ENCODE measurements at places on chromosomes 11 and 22.

- DNase-seq = no peak
These were observed 117.3 kb upstream of the GRK3 start for GRCh38 chr22:25447067-25447685.

- no peak for DNase-seq
These were observed 53.7 kb downstream of the UBASH3B start for GRCh38 chr11:122709039-122709760.

GRCh38 chr11:121553806-121554205 lies 101.0 kb upstream of the SORL1-AS1 start:
- DNase-seq = no peak

GRCh38 chr11:76689313-76690260 lies 19.0 kb upstream of the LRRC32 start:
- DNase-seq = no peak

DNA sequence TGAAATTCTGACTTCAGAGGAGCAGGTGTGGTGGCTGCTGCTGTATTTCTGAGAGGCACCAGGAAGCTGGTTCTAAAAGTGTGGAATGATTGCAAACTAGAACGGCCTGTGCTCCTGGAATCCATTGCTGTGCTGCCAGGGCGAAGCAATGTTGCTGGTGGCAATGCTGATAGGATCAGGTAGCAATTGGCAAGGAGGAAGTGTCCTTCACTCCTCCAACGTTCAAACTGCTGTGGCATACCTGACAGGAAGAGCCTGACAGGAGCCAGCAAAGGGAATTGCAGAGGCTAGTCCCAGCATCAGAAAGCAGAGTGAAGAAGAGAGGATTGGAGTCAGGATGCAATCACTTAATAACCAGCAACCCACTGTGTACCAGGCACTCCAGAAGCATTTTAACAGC lies 118.2 kb downstream of the FAR1 start:
- DNase-seq = no peak

DNA sequence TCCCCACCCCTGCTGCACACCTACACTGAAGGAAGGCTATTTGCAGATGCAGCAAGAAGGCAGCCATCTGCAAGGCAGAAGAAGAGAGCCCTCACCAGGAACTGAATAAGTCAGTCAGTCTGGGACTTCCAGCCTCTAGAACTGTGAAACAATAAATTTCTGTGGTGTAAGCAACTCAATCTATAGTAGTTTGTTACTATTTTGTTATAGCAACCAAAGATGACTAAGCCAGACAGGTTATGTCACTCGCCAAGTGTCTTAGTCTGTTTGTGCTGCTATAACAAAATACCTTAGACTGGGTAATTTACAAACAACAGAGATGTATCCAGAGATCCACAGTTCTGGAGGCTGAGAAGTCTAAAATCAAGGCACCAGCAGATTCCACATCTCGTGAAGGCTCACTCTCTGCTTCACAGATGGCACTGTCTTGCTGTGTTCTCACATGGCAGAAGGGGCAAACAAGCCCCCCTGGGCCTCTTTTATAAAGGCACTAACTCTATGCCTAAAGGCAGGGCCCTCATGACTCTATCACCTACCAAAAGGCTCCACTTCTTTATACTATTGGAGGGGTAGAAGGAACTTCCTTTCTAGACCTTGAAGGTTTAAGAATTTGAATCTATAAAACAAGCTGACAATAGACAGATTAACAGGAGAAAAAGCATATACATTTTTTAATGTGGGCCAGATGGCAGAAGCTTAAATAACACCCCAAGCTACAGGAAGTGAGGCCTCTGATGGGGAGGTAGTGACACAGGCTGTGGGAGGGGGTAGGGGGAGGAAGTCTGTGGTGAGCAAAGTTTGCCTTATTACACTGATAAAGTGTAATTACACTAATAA lies 12.3 kb downstream of the APOL6 start:
- DNase-seq = peak; percentile 18

DNA sequence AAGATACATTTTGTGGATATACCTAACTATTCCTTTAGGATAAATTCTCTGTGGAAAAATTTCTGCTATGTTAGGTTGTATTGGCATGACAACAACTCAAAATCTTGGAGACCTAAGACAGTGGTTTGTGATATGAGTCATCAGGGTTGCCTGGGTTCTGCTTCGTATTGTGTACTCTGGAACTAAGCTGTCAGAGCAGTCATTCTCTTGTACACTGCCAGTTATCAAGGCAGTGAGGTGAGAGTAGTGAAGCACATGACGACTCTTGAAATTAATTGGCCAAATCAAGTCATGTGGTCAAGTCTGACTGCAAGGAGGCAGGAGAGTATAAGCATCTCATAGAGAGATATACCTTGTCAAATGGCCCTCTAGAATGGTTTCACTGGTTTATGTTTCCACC lies 104.4 kb downstream of the FANCF start:
- no peak for DNase-seq

- DNase-seq = no peak
These were observed 36.9 kb downstream of the ARFGAP3 start for GRCh38 chr22:42820045-42820763.

- DNase-seq = no peak
These were observed 2.3 kb upstream of the SLC25A1 start for GRCh38 chr22:19180740-19181410.

GRCh38 chr11:75208446-75208845 lies 32.1 kb upstream of the TPBGL start:
- no peak for DNase-seq

DNA sequence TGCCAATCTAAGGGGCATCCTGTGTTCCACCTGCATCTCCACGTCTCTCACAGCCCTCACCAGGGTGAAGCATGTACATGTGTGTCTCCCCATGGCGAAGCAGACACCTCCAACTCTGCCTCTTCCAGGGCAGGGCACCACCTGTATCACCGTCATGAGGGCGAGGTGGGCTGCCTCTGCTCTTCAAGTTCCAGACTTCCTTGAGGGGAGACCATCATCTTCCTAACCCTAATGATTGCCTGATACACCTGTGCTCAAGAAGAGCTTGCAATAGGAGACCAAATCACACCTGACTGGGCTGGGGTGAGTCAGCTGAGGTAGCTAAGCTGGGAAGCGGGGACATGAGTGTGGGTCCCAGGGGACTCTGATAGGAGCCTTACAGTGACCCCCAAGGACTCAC lies 43.7 kb downstream of the GAB4 start:
- no peak for DNase-seq

GRCh38 chr22:36963302-36963701 lies 49.9 kb downstream of the CSF2RB start:
- DNase-seq = no peak

DNA sequence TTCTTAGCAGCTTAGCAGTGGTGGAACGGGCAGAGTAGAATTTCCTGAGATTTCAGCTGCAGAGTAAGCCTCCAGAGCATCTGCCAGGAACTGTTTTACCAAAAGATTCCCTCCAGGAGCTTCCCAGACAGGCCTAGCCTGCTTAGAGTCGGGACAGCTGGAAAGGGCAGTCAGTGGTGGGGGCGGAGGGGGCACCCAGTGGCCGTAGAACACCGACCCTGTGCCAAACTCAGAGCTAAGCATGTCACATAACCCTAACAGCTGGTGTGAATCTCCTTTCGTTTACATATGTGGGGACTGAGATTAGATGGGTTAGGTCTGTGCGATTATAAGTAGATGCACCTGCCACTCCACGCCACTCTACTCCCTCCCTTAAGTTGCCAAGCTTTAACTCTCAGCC lies 80.0 kb upstream of the CRTAM start:
- no peak for DNase-seq

DNA sequence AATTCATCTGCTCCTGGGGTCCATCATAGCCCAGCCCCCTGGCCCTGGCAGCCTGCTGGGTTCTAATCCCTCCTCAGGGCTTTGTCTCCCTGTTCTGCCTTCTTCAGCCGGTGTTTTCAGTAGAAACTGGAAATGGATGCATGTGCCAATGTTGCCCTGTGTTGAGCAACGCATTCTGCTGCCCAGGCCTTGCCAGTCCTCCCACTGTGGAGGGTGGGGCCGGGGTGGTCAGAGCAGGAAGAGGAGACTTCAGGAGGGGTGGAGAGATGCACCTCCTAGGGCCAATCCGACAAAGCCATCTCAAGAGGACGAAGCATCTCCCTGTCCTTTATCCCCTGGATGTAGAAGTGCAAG lies 27.6 kb upstream of the ZBTB16 start:
- DNase-seq = no peak

DNA sequence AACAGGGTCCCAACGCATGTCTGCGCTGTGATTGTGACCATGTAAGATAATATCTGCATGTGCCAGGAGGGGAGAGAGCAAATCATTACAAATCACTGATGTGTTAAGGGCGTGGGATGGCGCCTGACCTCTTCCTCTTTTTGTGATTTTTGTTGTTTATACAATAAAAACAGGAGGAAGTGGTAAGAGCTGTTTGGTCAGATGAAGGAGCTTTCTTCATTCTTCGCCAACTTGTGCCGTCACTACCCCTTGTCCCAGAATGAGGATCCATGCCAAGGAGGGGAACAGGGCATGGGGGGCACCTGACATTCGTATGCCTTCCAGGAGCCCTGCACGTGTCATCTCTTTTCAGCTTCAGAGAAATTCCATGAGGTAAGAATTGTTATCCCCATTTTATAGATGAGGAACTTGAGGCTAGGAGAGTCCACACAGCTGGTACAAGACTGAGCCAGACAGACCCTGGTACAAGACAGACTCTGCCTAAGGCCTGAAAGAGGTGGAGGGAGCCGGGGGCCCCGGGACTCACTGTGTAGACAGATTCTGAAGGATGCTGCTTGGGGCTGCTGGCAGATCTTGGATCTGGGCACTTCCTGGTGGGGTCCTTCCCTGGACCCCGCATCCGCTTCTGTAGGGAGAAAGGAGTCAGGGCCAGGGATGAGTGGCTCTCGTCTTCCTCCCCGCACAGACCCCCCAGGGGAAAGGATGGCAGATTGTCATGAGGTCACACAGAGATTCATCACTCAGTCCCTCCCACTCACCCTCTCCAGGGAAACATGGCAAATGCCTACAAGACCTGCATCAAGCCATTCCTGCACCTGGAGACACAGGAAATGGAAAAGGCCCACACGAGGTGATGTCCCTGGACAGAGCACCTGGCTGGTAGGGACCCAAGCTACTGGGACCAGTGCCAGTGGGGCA lies 34.6 kb downstream of the NFAM1 start:
- DNase-seq = no peak

GRCh38 chr22:19672054-19672776 lies 42.1 kb upstream of the SEPTIN5 start:
- no peak for DNase-seq

- no peak for DNase-seq
These were observed 13.3 kb upstream of the MB start for GRCh38 chr22:35630387-35630793.

GRCh38 chr11:71281831-71282230 lies 29.5 kb upstream of the SHANK2 start:
- no peak for DNase-seq

DNA sequence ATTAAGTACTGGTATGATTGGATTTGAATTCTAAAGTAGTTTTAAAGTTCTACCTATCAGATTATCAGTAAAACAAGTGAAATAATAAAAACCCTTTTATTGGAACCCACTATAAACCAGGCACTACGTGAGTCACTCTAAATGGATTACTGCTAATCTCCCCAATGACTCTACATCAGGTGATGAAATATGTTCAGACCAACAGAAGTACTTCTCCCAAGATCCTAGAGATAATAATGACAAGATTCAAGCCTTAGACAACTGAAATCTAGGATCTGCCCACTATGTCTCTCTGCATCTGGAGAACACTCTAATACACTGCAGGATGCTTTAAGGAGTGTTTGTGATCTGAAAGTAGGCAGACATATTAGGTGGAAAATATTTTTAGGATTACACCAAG lies 652.1 kb upstream of the CHORDC1 start:
- no peak for DNase-seq

- DNase-seq = no peak
These were observed 26.4 kb upstream of the LUZP2 start for GRCh38 chr11:24470431-24470830.

- DNase-seq = no peak
These were observed 77.7 kb downstream of the ME3 start for GRCh38 chr11:86594746-86595145.
